NCI-H748 treated with DMSO at 0.1 percent for 48 hours (cell line): ENCODE measurements at places on chromosomes 3 and 15.

- DNase-seq: no peak
Observed at GRCh38 chr3:178392511-178392926, 143.7 kb upstream of the KCNMB2 start.

DNA sequence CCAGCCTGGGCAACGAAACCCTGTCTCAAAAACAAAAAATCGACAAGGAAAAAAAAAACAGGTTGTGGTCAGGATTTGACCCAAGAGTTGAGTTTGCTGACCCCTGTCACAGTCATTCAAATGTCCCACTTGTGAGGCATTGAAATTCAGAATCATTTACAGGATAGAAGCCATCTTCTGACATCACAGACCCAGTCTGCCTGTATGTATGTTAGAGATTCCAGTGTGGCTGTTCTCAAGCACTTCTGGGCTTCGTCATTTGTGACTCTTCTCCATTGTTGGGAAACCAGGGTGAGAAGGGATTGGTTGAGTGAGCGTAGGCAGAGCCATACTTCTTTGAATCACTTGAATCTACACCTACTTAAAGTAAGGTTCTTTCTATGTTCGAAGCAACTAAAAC lies 57.1 kb downstream of the LMLN start:
- DNase-seq: no peak

DNA sequence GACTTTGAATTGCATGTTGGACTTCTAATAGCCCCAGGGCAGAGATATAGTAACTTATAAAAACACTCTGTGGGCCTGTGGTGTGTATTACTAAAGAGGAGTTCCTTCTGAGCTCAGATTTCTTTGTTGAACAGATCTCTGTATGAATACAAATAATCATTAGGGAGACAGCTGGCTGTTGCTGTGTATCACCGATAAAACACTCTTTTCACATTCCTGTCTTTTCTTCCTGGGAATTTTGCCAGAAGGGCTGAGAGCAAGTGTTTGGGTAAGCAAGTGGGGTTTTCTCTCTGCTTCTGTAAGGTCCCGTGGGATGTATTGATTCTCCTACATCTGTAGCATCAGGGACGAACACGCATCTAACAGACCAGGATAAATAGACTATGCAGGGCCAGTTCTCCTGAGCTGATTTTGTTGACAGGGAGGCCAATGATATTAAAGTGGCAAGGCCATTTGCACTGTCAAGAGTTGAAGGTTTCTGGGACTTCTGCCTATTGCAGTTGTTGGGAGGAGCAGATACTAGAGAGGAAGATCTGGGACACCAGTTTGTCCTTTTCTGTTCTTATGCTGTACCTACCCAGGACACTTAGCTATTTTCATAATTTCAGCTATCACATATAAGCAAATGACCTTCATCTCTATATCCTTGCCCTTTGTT lies 225.9 kb upstream of the CD96 start:
- DNase-seq: peak; percentile 17

- peak; percentile 6 for DNase-seq
Observed at GRCh38 chr3:123489400-123490004, 40.6 kb upstream of the ADCY5 start.

- DNase-seq: peak; percentile 25
Observed at GRCh38 chr3:97940034-97940433, 32.2 kb downstream of the RIOX2 start.

DNA sequence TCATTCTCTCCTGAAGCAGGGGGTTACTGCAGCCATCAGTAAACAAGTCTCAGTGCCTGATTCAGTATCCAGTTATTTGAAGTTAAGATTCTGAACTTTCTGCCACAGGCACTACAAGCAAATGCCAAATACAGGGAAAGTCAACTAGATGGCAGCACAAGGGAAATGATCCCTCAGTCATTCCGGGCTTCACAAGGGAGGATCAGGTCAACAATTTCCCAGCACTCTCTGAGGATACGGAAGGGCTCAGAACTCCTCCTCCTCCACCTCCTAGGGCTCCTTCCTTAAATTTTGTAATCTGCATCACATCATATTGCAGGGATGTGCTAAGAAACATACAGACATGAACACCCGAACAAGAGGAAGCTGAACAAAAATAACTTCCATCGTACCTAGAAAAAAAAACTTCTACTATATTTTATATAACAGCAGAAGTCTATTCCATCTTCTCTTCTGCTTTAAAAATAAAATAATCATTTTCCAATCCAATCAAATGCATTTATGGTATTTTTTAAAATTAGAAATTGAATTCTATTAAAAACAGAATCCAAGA lies 187.1 kb downstream of the FMN1 start:
- no peak for DNase-seq

GRCh38 chr15:29692527-29692926 lies 129.7 kb downstream of the TJP1 start:
- DNase-seq: no peak

GRCh38 chr3:63976161-63976871 lies 47.0 kb downstream of the PSMD6 start:
- no peak for DNase-seq

DNA sequence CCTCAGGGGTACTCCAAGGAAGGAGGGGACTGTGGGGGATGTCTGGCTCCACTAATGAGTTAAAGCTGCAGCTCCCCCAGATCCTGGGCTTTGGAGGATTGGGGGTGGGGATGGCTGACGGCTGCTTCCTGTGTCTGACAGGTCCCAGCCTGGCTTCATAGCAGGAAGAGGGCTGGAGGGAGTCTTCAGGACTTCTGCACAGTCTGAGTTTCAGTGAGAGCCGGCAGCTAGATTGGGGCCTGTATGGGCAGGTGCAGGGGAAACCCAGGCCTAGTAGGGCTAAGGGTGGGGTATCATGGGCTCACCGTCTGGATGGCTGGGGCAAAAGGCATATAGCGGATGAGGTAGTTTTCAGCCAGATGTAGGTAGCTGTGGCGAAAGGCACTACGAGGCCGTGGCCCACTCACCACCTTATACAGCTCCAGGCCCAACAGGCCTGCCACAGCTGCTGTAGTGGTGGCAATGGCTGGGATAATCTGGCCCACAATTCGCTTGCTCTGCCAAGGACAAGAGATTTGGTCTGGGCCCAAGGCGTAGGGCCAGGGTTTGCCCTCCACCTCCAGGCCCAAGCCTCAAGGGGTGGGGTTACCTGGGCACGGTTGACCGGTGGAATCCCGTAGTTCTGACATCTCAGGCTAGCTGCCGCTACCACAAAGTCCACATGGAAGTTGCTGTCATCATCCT lies 4.5 kb downstream of the INKA1 start:
- no peak for DNase-seq

- DNase-seq: no peak
Observed at GRCh38 chr3:145801696-145802095, 359.3 kb downstream of the PLOD2 start.

DNA sequence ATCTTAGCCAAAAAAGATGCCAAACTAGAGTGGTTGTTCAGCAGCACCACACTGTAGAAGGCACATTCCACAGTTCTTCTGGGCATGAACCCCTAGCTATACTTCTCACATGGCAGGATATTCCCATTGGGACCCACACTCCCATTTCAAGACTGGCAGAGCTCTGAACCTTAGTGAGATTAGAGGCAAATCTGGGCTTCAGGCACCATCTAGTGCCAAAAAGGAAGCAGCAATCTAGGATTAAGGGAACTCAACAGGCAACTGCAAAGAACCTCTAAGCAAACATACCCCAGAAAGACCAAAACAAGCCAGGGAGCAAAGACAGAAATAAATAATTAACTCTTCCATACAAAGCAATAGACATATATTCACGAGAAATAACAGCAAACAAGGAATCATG lies 66.2 kb downstream of the TAFA4 start:
- no peak for DNase-seq

DNA sequence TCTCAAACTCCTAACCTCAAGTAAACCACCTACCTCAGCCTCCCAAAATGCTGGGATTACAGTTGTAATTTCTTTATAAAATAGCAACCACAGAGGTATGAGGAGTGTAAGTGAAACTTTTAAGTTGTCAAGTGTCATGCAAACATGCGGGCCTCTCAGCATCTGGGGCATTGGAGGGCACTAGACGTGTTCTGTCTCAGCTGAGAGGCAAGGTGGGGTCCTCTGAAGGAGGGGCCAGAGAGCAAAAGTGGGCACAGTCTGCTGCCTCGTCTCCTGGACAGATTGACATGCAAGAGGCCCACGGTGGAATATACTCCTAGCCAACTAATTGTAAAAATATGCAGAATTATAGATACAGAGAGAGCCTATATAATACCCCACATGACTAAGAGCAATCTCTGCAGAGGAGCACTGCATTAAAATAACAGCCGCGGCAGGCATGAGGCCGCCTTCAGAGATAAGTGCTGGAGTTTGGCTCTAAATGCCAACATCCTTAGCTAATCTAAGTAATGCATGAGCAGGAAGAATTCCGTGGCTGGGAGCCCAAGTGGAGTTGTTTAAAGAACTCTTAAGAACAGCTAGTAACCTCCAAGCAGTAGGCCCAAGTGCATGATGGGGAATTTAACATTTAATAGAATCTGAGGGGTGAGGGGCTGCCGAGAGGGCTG lies 87.8 kb upstream of the RNU6-1 start:
- no peak for DNase-seq

- no peak for DNase-seq
Observed at GRCh38 chr3:168077091-168077490, 18.6 kb downstream of the GOLIM4 start.

GRCh38 chr3:31481697-31482096 lies 51.0 kb upstream of the STT3B start:
- DNase-seq: no peak

GRCh38 chr15:86183596-86184491 lies 104.2 kb downstream of the AGBL1 start:
- DNase-seq: no peak
